Trophoblast cell (in vitro differentiated cells and primary cell): ENCODE measurements at places on chromosomes 12 and 14.

DNA sequence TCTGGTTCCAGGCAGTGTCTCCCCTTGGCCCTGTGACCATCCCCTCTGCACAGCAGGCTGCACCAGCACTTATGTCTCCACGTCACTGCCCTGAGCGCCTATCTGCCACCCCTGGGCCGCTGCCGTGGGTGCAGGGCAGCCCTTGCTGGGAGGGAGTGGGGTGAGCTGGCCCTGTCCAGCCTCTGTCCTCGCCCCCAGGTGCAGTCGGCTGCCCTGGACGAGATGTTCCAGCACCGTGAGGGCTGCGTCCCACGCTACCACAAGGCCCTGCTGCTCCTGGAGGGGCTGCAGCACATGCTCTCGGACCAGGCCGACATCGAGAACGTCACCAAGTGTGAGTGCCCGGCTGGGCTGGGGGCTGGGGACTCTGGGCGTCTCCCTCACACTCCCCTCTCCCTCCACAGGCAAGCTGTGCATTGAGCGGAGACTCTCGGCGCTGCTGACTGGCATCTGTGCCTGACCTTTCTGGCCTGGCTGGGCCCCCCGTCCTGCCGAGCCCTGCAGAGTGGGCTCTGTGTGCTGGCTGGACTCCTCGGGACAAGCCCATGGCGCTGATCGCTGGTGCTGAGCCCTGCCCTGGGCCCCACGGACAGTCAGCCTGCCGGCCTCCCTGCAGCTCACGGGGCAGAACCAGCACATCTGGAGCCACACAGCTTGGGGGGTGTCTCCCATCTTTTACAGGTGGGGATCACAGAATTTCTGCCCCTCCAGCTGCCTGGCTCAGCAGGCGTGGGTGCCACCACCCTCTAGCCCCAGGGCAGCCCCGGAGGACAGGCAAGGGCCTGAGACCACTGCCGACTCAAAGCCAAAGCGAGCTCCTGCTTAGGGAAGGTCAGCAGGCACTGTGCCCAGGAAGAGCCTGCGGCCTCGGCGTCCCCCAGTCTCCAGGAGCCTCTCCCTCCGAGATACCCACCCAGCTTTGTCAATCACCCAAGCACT is 7.9 kb upstream of the PUS1 start:
- H3K36me3 ChIP-seq: peaks cover 63% of the 10 kb centered on the region
- H3K4me3 ChIP-seq: no peak overlapping the region
- no peaks in the 10 kb centered on the region for H3K4me1 ChIP-seq
- no peaks in the 10 kb centered on the region for H3K27me3 ChIP-seq

GRCh38 chr14:22824711-22825359 is 4.9 kb upstream of the MRPL52 start:
- no peaks in the 10 kb centered on the region for H3K36me3 ChIP-seq
- H3K27me3 ChIP-seq: no peaks in the 10 kb centered on the region
- H3K4me1 ChIP-seq: peaks cover 18% of the 10 kb centered on the region
- no peak overlapping the region for H3K4me3 ChIP-seq
- peak overlapping the region; percentile 77 for H3K27ac ChIP-seq
- DNase-seq: no peak

- no peak overlapping the region for H3K4me3 ChIP-seq
- DNase-seq: no peak
- H3K4me1 ChIP-seq: no peaks in the 10 kb centered on the region
- no peaks in the 10 kb centered on the region for H3K27me3 ChIP-seq
- H3K27ac ChIP-seq: no peak overlapping the region
Measured at GRCh38 chr12:58416236-58416635, 474.9 kb downstream of the ATP23 start.

DNA sequence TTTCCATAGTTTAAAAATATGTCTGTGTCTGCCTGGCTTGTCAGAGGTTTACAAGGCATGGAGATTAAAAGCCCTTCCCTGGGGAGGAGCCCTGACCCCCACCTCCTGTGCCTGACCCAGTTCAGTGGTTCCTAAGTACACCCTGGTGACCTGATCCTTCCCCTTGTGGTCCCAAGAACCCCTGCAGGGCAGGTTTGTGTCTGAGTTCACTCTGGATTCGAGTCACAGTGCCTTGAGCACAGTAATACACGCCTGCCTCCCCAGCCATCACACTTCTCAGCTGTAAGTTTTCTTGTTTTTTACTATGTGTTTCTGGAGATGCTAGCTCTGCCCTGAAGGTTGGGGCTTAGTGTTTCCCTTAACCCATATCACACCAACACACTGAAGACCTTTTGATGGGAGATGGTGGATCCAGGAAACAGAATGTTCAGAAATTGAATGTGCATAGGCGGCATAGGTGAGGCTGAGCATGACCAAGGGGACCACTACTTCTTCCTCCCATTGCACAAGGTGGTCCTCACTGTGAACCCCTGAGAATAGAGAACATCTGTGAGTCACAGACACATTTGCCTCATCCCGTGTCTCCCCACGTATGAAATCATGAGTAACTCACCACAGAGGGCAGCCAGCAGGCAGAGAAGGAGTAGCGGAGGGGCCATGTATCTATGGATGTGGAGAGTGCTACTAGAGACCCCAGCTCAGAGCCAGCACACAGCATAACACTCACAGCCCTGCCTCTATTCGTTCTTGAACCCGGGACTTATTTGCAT is 962.9 kb downstream of the TMEM121 start:
- no peak for DNase-seq
- no peak overlapping the region for H3K27ac ChIP-seq
- no peaks in the 10 kb centered on the region for H3K4me1 ChIP-seq

- peak; percentile 38 for DNase-seq
- H3K4me1 ChIP-seq: peaks cover 15% of the 10 kb centered on the region
- no peaks in the 10 kb centered on the region for H3K27me3 ChIP-seq
- H3K27ac ChIP-seq: peak overlapping the region; percentile 37
Measured at GRCh38 chr12:4135919-4136605, 137.5 kb upstream of the CCND2 start.

DNA sequence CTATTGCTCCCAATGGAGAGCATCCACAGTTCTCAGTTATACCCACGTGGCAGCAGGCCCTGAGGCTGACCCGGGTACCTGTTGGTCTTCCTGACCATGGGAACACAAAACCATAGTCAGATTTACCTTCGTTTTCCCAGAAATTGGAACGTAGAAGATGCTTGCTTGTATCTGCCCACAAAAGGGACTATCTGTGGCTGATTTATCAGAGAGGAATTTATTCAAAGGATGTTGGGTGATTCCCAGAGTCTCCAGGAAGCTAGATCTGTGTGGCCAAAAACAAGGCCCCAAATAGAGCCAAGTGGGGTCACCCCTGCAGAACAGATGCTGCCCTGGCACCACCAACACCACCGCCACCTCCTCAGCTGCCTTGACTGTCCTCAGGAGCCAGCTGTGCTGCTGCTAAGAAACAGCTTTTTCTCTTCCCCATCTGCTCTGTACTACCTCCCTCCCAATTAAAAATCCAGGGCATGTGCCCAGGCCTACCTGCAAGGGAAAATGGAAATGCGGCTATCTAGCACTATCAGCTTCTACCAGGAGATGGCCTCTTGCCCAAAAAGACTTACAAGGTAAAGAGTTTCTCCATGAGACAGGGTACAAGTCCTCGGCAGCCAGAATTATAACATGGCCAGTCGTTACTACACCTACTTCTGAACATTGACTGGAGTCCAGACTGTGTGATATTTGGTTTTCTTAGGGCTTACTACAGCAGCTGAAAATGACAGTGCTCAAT is 128.6 kb upstream of the PLEKHG7 start:
- H3K27ac ChIP-seq: no peak overlapping the region

GRCh38 chr12:2633825-2634200 is 161.0 kb upstream of the FKBP4 start:
- H3K4me1 ChIP-seq: peaks cover 32% of the 10 kb centered on the region
- no peak overlapping the region for H3K27ac ChIP-seq
- no peaks in the 10 kb centered on the region for H3K27me3 ChIP-seq
- DNase-seq: no peak
- peaks cover 6% of the 10 kb centered on the region for H3K36me3 ChIP-seq

DNA sequence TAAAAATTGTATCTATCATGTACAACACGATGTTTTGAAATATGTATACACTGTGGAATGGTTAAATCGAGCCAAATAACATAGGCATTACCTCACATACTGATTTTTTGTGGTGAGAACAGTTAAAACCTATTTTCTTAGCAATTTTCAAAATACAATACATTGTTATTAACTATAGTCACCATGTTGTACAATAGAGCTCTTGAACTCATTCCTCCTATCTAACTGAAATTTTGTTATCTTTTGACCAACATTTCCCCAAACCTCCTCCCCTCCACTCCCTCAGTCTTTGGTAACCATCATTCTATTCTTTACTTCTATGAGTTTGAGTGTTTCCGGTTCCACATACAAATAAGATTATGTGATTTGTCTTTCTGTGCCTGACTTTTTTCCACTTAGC is 6.8 kb upstream of the SLC38A2 start:
- H3K4me1 ChIP-seq: peaks cover 2% of the 10 kb centered on the region
- H3K27me3 ChIP-seq: no peaks in the 10 kb centered on the region
- H3K36me3 ChIP-seq: no peaks in the 10 kb centered on the region
- no peak for DNase-seq

DNA sequence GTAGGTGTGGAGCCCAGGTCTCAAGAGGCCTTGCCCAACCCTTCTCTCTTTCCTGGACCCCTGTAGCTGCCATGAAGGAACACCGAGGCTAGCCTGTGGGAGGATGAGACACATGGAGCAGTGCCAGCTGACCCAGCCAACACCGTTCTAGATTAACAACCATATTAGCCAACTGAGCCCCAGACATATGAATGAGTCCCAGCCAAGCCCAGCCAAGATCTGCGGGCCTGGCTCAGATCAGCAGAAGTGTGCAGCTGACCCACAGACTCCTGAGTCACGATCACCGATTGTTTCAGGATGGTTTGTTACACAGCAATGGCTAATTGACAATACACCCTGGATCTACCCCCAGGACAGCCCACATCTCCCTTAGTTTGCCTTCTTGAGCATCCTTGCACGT is 82.1 kb downstream of the NTF3 start:
- H3K4me3 ChIP-seq: no peak overlapping the region
- H3K27ac ChIP-seq: no peak overlapping the region
- DNase-seq: no peak
- H3K27me3 ChIP-seq: no peaks in the 10 kb centered on the region
- H3K4me1 ChIP-seq: no peaks in the 10 kb centered on the region

GRCh38 chr12:130053651-130054069 is 108.6 kb upstream of the FZD10 start:
- no peak overlapping the region for H3K4me3 ChIP-seq
- H3K27ac ChIP-seq: no peak overlapping the region
- H3K27me3 ChIP-seq: no peaks in the 10 kb centered on the region
- DNase-seq: no peak
- no peaks in the 10 kb centered on the region for H3K36me3 ChIP-seq

DNA sequence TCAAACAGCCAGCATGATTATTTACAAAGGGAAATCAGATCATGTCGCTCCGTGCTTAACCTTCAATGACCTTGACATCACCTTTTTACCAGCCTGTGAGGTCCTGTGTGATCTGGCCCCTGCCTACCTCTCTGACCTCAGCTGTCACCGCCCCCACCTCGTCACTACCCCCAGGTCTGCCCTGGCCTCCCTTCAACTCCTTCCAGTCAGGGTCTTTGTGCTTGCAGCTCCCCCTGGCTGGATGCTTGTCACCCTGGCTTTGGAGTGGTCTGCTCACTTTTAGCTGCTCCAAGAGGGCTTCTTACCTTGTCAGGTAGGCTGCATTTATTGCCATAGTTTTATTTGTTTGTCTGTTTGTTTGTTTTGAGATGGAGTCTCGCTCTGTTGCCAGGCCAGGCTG is 8.2 kb upstream of the MAX start:
- H3K4me1 ChIP-seq: no peaks in the 10 kb centered on the region
- no peak overlapping the region for H3K4me3 ChIP-seq
- no peak for DNase-seq

GRCh38 chr12:19688532-19688931 is 249.2 kb downstream of the AEBP2 start:
- no peaks in the 10 kb centered on the region for H3K4me1 ChIP-seq
- H3K27me3 ChIP-seq: no peaks in the 10 kb centered on the region
- no peaks in the 10 kb centered on the region for H3K36me3 ChIP-seq
- H3K4me3 ChIP-seq: no peak overlapping the region

DNA sequence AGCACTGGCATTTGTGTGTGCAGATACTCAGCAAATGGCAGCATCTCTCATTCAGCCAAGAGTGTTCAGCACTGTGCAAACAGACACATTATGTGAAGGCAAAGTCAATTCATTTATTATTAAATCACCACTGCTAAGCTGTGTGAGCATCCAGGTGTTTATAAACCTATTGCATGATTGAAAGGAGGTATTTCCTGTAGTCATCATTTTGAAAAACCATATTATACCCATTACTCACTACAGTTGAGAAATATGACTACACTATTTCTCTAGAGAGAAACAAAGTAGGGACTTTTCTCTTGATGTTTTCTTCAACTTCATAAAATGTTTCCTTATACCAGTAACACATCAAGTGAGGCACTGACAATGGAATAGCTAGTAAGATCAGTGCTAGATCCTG is 13.7 kb downstream of the SPX start:
- no peaks in the 10 kb centered on the region for H3K27me3 ChIP-seq
- no peaks in the 10 kb centered on the region for H3K4me1 ChIP-seq
- no peak overlapping the region for H3K4me3 ChIP-seq
- H3K27ac ChIP-seq: no peak overlapping the region
- no peaks in the 10 kb centered on the region for H3K36me3 ChIP-seq

DNA sequence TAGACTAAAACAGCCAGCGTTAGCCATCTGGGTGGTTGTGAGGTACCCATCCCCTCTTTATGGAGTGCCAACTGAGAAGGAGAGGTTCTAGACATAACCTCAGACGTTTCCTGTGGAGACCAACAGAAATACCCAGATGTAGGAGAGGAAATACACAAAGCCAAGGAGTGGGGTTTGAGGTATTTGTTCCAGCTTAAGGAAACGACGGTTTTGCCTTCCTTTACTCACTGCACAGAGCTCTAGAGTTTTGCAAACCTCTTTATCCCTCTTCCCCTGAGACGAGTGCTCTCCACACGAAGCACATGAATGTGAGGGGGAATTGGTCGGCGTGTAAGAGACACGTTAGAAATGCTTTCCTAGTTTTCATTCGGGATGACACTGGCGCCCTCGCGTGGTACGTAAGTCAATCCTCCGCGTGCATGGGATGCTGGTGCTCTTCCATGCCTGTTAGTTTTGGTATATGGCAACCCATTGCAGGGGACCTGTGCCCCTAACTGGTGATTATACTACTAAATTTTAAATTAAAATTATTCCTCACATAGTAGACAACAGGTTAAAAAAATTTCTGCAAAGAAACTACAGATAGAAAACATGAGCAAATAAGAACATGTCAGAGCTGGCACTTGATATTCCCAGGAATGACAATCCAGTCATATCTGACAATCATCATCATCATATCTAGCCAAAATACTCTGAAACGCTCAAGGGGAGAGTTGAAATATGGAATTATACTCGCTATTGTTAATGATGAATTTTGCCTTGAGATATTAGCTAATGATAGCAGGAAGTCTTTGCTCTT is 121.7 kb downstream of the PPM1H start:
- no peaks in the 10 kb centered on the region for H3K4me1 ChIP-seq
- no peaks in the 10 kb centered on the region for H3K27me3 ChIP-seq
- no peak overlapping the region for H3K27ac ChIP-seq
- DNase-seq: peak; percentile 29
- H3K36me3 ChIP-seq: no peaks in the 10 kb centered on the region
